Fibroblast of skin of back (primary cell): ENCODE measurements at places on chromosomes 2 and 18.

DNA sequence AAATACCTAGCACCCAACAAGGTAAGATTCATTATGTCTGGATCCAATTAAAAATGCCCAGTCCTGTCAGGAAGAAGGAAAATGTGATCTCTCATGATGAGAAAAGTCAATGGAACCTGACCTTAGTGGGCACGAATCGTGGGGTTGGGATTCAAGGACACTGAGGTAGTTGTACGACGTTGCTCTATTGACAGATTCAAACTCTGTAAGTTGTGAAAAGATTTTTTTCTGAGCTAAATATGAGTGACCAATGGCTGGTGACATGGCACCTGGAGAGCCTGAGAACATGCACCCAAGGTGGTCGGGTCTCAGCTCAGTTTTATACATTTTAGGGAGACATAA, 148.2 kb downstream of the NDUFA10 start:
- DNase-seq, result no peak

DNA sequence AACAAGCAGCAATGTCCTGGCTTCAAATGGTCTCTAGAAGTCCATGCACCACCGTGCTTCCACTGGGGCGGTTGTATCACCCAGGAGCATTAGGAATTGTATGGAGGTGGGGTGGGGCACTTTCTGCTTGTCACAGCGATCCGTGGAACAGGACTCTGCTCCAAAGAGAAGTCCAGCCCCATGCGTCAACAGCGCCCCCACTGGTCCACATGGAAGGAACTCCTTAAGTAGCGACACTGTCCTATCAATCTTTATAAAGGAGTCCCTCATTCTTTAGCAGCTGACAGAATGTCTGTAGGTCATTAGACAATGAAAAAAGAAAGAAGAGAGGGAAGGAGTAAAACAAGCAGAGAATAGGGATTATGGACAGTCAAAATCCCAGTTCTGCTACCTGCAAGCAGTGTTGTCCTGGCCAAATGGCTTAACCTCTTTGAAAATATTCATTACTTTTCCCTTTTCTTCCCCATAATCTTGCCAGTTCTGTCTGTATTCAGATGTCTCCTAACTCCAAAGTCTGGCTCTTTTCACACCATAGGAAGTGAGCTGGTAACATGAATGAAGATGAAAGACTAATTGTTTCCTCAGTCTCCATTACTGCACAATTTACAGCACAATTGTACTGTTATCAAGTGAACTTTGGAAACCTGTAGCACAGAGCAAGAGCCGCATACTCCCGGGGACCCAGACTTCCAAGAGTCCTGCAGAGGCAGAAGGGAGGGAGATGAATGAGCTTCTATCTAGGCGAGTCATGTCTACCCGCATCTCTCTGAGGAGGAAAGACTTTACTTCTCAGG, 9.9 kb downstream of the NFE2L2 start:
- DNase-seq, result peak; percentile 64

GRCh38 chr2:150468350-150468960, 19.0 kb downstream of the RND3 start:
- DNase-seq, result no peak

DNA sequence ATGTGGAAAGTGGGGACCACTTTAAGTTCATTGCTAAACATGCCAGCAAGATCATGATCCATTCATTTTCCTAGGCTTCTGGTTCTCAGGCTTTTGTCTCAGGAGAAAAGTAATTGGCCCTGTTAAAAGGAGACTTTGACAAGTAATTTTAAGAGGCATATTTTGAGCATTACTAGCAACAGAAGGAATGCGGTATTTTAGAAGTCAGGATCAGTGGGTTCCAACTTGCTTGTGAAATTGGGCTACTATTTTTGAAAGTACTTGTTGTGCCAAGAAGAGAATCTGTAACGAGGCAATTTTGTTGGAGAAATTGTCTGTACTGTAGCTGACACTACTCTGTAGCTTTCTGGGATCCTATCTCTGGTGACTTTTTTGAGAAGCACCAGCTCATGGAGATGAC, 59.4 kb downstream of the CERS6 start:
- peak; percentile 86 for DNase-seq

- DNase-seq, result no peak
Measured at GRCh38 chr18:515156-515815, 14.8 kb upstream of the COLEC12 start.

DNA sequence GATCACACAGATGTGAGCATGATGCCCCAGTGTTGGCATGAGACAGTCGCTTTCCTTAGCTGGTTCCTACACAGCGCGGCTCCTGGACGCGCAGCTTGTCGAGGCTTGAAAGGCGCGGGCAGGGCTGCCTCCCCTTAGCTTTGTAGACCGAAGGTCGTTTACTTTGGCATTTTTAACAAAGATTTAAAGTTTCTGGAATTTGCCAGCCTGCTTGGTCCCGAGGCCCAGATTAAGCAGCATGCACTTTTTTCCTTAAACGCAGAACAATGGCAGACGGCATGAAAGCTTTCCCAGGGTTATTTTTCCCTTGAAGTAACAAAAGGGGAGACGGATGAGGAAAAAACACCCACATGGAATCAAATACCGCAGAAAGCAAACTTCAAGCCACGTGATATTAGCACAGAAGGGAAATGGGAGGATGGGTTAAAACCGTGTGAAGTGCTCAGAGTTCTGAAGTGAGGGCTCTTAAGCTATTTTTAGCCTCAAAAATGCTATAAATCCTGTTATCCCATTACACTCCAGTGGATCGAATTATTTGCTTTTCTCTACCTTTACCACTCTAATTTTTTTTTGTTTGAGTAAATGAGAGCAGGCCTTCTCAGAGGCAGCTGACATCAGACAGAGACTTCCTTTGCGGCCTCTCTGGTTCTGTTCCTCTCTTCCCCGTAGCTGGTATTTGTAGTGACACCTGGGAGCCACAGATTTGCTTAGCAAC, 55.7 kb downstream of the NPAS2 start:
- peak; percentile 58 for DNase-seq

DNA sequence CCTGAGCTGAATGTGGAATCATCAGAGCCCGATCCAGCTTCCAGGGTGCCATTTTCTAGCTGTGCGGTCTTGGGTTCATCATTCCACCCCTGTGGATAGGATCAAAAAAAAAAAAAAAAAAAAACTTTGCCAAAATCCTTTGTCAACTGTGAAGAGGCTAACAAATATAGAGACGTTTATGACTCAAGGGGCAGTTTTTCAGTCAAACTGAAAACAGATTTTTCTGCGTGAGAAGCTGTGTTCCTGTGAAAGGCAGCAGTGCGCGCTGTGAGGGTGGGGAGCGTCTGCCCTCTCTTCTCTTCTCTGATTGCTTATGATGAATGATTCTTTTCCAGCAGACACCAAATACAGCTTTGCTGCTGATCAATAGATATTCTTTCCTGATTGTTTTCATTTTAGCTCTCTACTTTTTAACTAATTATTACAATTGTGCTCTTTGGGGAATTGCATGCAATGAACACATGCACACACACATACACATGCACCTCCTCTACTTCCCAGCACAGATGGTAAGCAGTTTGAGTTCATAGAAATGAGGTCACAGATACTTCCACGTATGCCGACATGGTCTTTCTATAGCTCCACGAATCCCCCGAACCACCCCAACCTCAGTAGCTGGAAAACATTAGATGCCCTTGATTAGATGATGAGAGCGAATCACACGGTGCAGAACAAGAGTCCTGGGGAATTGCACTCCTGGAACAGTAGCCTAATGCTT, 175.4 kb downstream of the NRP2 start:
- peak; percentile 20 for DNase-seq

DNA sequence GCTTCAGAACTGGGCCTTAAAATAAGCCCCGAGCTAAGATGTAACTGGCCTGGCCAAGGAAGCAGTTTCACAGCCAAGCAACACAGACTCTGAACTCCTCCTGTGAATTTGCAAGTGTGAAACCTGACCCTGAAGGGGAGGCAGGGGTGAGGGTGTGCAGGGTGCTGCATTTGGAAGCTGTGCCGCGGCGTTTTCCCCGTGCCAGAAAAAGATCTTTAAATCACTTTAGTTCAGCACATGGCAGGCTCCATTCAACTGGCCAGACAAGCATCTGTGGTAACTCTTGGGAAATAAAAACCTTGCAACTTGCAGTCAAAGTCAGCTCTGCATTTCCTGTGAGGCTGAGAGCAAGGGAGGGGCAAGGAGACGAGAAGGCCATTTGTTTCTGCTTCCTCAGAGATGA, 209.3 kb upstream of the SOX11 start:
- peak; percentile 5 for DNase-seq

DNA sequence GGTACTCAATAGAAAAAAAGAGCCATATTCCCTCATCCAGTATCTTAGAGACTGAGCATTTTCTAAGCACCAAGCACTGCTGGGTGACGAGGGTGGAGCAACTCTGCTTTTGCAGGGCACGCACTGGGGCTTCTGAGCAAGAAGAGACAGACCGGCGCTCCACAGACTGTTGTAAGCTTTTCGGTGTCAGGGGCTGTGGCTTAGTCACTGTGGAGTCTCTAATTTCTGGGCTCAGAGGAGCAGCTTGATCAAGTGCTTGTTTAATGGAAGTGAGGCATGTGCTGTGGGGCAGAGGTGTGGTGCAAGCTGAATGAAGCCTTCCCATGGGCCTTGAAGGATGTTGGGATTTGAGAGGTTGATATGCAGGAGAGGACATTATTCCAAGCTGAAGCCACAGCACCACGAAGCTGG, 227.1 kb downstream of the MYCN start:
- DNase-seq, result no peak

DNA sequence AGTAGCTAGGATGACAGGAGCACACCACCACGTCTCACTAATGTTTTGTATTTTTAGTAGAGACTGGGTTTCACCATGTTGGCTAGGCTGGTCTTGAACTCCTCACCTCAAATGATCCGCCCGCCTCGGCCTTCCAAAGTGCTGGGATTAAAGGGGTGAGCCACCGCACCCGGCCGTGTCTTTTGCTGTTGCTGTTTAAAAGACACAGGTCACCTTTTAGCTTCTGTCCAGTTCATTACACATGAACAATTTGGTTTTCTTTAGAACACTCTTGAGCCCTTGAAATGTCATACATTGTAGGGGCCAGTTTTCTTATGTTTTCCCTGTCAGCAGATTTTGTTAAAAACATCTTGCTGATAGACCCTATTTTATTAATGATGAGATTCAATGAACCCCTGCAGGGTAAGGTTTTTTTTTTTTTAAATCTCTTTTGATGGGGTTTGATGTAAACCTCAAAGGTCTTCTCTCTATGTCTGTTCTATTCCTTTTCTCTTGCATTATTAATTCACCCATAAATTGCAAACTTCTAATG, 61.0 kb upstream of the AGPS start:
- no peak for DNase-seq

- DNase-seq, result no peak
Measured at GRCh38 chr2:41498781-41499180, 549.0 kb upstream of the PKDCC start.

DNA sequence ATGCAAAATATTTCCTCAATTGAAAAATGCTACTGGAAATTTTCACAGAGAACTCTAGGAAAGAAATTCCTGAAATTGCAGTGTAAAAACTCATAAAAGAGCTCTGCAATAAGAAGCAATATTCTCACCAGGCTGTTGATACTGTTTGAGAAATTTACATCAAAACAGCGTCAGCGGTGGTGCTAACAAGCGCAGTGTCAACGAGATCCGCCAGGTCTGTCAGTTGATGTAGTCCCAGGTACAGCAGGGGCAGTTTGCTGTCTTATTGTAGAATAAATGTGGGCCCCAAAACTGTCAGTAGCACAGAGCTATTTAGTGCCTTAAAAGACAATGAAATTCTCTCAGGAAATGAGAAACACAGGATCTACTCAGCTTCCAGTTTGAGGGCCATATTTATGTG, 611.2 kb downstream of the ARHGAP15 start:
- DNase-seq, result peak; percentile 15

GRCh38 chr18:46920067-46920466, 2.7 kb downstream of the KATNAL2 start:
- no peak for DNase-seq

GRCh38 chr2:97699765-97700444, 13.5 kb upstream of the ZAP70 start:
- peak; percentile 51 for DNase-seq

DNA sequence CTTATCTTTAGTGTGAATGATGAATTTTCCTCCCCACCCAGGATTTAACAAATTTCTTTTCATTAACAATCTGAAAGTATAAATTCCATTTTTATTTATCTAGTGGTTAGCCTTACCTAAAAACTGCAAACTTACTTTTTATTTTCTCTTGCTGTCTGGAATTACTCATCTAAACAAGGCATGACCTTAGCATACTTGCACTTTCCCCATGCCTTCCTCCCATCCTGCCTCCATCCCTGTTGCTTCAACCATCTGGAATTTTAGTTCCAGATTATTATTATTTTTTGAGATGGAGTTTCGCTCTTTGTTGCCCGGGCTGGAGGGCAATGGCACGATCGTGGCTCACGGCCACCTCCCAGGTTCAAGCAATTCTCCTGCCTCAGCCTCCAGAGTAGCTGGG, 35.6 kb downstream of the GDF7 start:
- DNase-seq, result no peak

DNA sequence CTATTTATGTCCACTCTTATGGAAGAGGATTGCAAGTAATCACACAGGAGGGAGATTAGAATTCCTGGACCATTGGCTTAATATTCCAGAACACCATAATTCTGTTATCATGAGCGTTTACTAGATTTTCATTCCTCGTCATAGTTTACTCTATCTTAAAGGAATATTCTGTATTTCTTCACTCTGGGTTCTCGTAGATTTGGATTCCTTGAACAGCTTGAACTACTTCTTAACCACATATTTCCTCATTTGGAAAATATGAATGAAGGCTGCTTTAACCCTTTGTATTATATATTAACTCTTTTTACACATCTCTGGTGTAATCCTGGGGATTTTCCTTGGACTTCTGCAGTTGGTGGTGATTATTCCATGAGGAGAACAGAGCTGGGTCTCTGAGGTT, 46.3 kb upstream of the CCBE1 start:
- peak; percentile 79 for DNase-seq

GRCh38 chr2:59458800-59459199, 1094.7 kb downstream of the BCL11A start:
- no peak for DNase-seq

DNA sequence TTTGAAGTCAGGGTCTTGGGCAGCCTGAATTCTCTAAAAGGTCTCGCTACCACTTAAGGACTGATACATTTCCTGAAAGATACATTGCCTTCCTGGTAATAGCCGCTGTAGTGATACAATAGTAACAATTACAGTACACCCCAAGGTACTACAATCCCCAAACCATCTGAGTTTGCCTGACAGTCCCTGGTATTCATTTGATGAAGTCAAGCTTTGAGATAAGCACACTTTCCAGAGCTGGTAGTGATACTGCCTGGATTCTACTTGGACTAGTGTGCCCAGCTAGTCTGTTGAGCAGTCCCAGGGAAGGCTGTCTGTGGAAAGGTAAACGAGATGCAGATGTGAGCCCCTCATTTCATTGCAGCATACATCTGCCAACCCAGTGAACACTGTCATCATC, 24.4 kb upstream of the ITGB6 start:
- no peak for DNase-seq
